DMS153 (cell line): ENCODE measurements at places on chromosomes 6 and 20.

DNA sequence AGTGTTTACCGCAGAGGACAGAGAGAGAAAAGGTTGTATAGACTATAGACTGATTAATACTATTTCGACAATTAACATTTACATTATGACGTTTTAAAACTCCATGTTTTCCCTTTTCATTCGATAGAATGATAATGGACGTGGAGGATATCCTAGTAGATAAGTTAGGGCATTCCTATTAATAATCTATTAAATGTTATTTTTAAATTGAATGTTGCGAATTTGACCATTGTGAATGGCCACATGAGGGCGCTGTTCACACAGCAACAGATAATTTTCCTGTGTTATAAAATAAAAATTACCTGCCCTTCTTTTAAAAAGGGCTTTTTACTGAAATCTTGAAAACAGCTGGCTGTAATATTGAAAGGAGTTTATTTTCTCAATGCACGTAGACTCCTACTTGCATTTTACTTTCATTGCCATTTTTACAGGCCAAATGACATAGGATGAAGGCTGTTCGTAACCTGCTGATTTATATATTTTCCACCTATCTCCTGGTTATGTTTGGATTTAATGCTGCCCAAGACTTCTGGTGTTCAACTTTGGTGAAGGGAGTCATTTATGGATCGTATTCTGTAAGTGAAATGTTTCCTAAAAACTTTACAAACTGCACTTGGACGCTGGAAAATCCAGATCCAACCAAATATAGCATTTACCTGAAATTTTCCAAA lies 3.3 kb downstream of the ADGRB3 start:
- DNase-seq: no peak

DNA sequence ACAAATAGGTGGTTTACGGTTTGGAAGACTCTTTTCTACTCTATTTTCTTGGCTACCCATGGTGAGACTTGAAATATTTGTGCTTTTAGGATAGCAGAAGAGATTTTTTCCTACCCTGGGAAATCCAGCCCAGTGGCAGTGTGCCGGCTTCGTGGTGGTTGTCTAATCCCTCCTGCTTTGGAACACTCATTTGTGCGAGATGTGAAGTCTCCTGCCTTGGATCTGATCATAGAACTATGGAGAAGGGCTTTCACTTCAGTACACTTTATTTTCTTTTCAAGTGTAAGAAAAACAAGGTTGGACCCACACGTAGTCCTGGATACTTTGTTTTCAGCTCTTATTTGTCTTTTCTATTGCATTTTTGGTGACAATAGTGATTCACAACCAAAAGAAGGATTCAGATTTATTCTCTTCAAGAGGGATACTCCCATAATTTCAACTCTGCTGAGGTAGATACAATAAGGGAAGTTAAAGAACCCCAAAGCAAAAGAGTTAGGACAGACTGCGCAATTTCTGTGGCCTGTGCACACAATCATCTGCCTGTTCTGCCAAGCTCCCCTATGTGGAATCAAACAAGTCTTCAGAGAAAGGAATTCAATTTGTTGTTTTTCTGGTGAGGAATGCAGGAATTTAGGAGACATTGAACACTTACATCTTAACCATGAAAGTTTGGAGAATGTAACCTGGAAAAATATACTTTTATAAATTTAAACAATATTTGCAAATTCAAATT lies 413.2 kb downstream of the GJA1 start:
- DNase-seq: no peak

GRCh38 chr6:121652726-121653623 lies 217.5 kb downstream of the GJA1 start:
- no peak for DNase-seq

GRCh38 chr6:127879685-127880084 lies 21.2 kb downstream of the THEMIS start:
- DNase-seq: no peak

DNA sequence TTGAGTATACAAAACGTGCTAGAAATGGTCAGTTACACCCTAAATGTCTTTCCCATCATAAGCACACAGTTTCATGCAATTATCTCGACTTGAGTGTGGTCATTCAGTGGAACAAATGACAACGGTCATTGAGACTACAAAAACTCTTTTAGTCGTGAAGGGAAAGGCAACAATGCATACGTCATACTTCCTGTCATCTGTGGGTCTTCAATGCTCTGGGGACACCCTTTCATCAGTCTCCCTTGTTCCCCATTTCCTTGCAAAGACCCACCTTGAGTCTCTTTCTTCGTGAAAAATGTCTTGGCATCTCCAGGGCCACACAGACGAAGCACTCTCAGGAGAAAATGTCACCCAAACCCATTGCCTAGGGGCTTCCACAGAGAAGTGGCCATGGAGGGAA lies 238.5 kb downstream of the GMPR start:
- no peak for DNase-seq

DNA sequence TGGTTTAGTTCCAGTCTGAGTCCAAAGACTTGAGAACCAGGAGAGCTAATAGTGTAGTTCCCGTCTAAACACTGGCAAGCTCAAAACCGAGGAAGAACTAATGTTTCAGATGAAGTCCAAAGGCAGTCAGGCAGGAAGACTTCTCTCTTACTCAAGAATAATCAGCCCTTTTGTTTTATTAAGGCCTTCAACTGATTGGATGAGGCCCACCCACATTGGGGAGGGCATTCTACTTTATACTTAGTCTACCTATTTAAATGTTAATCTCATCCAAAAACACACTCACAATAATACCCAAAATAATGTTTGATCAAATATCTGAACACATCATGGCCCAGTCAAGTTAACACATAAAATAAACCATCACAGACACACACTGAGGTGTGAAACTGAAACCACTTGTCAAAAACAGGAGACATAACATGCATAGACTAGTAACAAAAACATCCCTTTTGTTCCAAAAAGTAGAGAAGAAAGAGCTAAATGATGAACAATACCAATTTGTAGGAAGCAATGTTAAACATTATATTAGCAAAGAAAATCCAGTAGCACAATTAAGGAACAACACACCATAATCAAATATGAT lies 50.2 kb upstream of the SENP6 start:
- no peak for DNase-seq

- DNase-seq: no peak
Measured at GRCh38 chr6:66508433-66508832, 801.4 kb upstream of the EYS start.

GRCh38 chr20:44580581-44581268 lies 1.7 kb upstream of the PKIG start:
- DNase-seq: no peak

GRCh38 chr6:57246307-57246706 lies 24.2 kb upstream of the RAB23 start:
- no peak for DNase-seq

- no peak for DNase-seq
Measured at GRCh38 chr6:145749632-145750031, 14.3 kb upstream of the EPM2A start.

DNA sequence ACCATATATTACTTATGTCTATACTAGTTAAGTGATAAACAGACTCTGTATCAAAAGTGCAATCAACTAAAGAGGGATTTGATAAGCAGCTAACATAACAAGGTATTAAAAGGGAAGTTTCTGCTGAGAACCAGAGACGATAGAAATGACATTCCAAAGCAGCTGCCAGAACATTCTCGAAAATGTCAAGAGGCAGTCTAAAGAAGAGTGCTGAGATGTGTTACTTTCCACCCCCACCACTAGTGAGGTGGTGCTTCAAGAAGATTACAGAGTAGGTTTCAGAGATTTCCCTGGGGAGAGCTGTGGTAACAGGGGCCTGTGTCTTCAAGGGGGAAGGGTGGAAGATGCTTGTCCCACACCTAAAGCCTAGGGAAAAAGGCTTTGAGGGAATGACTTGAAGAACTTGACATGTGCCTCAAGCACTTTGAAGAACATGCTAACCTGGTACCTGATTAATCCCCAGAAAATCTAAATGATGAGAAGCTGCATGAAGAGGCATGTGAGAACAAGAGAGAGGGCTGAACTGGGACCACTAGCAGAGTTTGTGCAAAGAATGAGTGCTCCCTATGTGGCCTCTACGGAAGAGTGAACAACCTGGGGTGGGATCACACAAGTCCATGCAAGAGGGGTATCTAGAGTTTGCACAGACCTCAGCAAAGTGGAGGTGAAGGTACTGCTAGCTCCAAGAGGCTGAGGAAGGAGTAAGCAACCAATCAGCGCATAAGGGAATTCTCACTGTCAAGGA lies 5.0 kb downstream of the FAM184A start:
- DNase-seq: no peak

- no peak for DNase-seq
Measured at GRCh38 chr6:141252828-141253608, 879.7 kb upstream of the GJE1 start.
